Mesenteric fat pad (tissue), 1 donor: ENCODE measurements at places on chromosomes 3 and 15. TPM values are rescaled to one million over a fixed set of nuclear protein-coding genes. Genes with fewer than 3 reads are reported as not detected.

DNA sequence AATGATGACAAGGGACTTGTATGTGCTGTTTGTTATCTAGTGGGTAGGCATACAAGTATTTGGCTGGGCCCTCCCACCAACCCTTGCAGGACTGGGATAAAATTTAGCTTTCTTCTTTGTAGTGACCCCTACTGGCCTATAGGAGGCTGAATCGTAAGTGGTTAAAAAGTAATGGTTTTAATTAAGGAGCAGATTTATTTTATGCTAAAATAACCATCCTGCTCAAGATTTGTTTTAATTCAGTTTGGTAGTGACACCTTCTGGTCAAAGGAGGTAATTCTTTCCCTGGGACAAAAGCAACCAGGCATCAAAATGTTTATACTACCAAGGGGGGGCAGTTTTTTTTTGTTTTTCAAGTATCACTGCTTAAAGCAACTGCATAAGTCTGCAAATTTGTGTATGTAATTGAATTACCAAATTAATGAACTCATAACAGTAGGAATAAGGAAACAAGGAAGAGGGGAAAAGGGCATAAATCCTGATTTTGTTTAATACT lies 70.7 kb downstream of the TOP2B start:
- DNase-seq = no peak

- no peak for DNase-seq
Observed at GRCh38 chr3:65497846-65498245, 540.9 kb downstream of the MAGI1 start.

GRCh38 chr3:66047311-66048050 lies 8.8 kb upstream of the MAGI1 start:
- DNase-seq = no peak

GRCh38 chr3:124263168-124263567 lies 271.2 kb upstream of the ROPN1 start:
- no peak for DNase-seq

DNA sequence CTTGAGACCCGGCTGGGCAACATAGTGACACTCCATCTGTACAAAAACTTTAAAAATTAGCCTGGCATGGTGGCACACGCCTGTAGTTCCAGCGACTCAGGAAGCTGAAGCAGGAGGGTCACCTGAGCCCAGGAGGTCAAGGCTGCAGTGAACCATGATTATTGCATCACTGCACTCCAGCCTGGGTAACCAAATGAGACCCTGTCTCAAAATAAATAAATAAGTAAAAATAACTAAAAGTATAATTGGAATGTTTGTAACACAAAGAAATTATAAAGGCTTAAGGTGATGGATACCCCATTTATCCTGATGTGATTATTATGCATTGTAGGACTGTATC lies 38.6 kb downstream of the MYO1E start:
- DNase-seq = no peak

GRCh38 chr3:177201700-177202397 lies 4.6 kb upstream of the TBL1XR1 start:
- DNase-seq = no peak

- DNase-seq = no peak
Observed at GRCh38 chr3:32951410-32951811, at the start of gene CCR4. CCR4 (plus strand) TSS chr3:32951644; CDS start chr3:32953423, 1,779 bp downstream.

The ITIH1 gene
- total RNA-seq = not detected

The FRG2C gene
- total RNA-seq = not detected

The ANKRD28 gene
- 70.9 TPM for total RNA-seq
